ENCODE measurements at places on chromosomes 7 and 10.

DNA sequence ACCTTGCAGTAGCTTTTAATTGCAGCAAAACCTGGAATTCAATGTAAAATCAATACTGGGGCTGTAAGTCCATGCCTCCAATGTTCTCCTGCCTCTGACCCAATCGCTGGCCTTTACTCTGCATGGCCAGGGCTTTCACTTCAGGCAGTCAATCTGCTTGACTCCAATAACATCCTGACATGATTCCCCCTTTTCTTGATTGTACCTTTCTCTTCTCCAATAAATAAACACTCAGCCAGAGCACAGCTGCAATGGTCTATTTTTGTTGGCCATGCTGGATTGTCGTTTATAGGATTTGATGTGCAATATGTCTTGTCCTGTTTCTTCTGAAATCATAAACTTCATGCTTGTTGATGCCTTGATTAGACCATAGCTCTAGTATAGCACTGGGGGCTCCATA lies 97.8 kb upstream of the COL1A2 start:
- DNase-seq, result no peak

GRCh38 chr7:135761751-135762488 lies 13.3 kb upstream of the FAM180A start:
- no peak for DNase-seq

GRCh38 chr10:91073286-91073979 lies 147.0 kb upstream of the PCGF5 start:
- no peak for DNase-seq

- no peak for DNase-seq
Observed at GRCh38 chr7:144523621-144524020, 120.1 kb upstream of the NOBOX start.

DNA sequence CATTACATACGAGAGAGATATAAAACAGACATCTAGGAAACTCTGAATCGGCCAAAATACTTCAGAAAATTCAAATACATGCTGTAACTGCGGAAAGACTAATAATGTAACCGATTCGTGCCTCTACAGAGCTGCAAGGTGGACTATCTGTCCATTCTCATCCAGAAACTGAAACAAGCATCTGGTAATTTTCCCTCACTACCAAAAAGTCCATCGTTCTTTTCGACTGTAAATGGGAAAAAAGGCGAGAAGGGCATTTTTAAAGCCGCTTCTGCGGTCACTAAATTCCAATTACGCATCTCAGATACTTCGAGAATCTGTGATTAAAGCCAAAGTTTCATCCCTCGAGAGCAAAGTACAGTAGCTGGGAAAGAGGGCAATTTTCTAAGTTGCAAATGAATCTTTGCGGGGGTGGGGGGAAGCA lies 1.3 kb downstream of the OGA start:
- DNase-seq, result no peak

- no peak for DNase-seq
Observed at GRCh38 chr7:157975401-157976372, 611.9 kb downstream of the PTPRN2 start.

- no peak for DNase-seq
Observed at GRCh38 chr7:38283107-38283506, 9.7 kb upstream of the TARP start.

- no peak for DNase-seq
Observed at GRCh38 chr7:93980744-93981479, 23.2 kb downstream of the BET1 start.

GRCh38 chr10:102111276-102111675 lies 8.9 kb downstream of the LDB1 start:
- no peak for DNase-seq

DNA sequence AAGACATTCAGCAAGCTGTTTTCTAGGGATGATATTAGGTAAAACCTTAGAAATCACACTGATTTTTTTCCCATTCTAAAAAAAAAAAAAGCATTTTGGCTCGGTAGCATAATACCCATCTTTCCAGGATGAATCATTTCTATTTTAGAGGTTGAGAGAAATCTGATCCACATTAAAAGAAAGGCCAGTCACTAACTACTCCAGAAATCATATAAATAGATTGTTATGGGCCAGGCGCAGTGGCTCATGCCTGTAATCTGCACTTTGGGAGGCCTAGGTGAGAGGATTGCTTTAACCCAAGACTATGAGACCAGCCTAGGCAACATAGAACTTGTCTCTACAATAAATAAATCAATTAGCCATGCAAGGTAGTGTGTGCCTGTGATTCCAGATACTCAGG lies 164.3 kb downstream of the BAMBI start:
- DNase-seq, result no peak

DNA sequence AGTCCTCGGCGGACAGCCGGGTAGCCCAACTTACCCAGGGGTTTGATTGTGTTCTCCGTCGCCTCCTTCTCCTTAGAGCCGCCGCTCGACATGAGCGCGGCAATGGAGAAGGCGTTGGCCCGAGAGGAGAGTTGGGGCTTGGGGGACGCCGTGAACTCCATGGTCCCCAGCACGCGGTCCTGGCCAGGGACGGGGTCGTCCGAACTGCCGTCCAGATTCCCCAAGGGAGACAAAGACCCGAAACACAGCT lies 515 bp downstream of the TBX20 start:
- DNase-seq, result no peak

GRCh38 chr7:151383638-151384351 lies 26.0 kb downstream of the WDR86 start:
- DNase-seq, result no peak

- no peak for DNase-seq
Observed at GRCh38 chr7:85509476-85509875, 322.6 kb upstream of the SEMA3D start.

DNA sequence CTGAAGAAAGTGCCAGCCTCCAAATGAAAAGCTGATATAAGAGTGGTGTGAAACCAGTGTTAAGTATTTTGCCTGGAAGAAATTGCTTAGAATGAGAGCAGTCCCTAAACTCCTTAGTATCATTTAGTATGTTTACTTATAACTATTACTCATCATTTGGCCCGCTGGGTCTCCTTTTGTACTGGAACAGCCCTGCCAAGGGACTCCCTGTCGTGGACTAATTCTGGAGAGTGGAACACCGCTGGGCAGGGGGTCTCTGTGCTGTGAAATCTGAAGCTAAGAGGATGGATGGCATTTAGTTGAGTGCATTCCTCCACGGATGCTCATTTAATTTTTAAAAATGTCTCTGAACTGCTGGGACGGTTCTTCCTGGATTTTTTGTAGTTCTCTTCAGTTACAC lies 889.9 kb upstream of the C7orf33 start:
- no peak for DNase-seq

- DNase-seq, result no peak
Observed at GRCh38 chr10:59847326-59847725, 59.0 kb downstream of the CCDC6 start.

- DNase-seq, result no peak
Observed at GRCh38 chr10:20598590-20598989, 298.5 kb downstream of the NEBL start.

GRCh38 chr10:89478739-89479654 lies 56.4 kb downstream of the SLC16A12 start:
- no peak for DNase-seq

GRCh38 chr10:120891365-120891764 lies 40.2 kb downstream of the WDR11 start:
- DNase-seq, result no peak

DNA sequence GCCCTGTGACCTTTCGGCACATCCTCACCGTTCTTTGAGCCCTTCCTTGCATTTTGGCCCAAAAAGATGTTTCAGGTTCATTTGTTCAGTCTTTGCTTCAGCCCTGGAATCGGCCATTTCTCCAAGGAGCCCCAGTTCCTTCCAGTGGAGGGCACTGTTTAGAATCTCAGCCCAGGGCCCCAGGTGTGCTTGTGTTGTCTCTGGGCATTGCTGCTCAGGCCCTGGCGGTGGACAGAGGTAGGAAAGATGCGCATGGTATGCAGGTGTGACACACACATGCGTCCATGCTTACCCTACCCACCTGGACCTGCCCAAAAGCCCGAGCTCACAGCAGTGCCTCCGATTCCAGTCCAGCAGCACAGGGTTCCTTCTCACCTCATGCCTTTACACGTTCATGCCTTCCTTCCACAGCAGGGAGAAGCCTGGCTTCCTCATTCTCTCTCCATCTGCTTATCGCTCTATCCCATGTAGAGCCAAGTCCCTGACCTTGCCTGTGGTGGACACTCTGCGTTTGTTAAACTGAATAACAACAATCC lies 70.6 kb downstream of the LHPP start:
- no peak for DNase-seq

- DNase-seq, result no peak
Observed at GRCh38 chr10:4216726-4217125, 431.7 kb upstream of the KLF6 start.

DNA sequence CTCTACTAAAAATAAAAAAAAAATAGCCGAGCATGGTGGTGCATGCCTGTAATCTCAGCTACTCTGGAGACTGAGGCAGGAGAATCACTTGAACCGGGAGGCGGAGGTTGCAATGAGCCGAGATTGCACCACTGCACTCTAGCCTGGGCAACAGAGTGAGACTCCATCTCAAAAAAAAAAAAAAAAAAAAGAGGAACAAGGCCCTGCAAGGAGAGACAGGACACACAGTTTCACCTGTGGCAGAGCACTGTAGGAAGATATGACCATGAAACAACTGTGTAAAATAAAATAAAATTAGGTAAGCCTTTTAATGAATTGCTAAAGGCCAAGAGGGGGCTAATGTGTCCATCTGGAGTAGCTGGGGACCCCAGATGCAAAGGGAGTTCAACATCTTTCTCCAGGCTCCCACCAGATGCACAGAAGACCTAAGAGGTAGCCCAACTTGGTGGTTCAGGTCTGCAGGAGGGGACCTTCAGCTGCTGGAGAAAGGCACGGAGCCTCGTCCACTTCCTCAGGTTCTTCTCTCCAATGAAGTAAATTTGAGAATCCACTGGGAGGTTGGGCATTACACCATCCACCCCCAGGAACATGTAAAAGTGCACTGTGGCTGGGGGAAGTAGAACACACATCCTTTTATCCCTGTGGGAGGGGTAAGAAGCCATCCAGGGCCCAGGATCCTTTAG lies 12.7 kb downstream of the PPIF start:
- no peak for DNase-seq

GRCh38 chr7:40966693-40967092 lies 736.2 kb downstream of the INHBA start:
- no peak for DNase-seq

GRCh38 chr10:63637901-63638327 lies 116.7 kb downstream of the REEP3 start:
- no peak for DNase-seq

DNA sequence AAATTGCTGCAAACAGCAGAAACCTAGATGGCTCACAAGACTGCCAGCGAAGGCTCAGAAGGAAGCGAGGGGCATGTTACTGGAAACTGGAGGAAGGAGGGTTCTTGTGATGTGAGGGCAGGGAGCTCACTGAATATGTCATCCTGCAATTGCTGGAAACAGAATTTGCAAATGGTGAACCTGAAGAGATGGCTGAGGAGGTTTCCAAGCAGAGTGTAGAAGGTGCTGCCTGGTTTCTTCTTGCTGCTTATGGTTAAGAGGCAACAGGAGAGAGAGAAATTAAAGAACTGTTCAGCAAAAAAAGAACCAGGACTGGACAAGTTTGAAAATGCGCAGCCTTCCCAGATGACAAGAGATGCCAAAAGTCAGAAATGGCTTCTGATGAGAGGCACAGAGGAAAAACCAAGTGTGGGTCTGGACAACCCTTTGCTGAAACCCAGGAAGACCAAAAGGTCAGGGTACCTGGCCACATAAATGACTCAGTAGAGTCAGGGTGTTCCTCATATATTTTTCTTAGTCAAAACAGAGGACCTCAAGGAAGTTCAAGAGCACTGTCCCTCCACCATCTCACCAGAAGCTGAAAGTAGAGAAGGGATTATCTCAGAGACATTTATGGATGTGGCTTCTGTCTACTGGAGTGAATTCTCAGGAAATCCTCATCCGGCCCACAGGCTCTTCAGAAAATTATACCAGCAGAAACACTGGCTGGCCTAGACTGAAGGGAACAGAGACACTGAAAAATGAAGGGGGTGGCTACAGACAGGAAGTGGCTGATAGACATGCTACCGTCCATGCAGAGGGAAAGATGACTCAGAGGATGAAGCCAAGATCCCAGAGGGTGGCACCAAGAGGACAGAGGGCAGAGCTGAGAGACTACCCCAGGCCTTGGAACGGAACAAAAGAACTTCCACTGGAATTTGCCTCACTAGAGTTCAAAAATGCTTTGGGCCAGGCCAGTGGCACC lies 10.1 kb downstream of the PAPOLB start:
- DNase-seq, result no peak

DNA sequence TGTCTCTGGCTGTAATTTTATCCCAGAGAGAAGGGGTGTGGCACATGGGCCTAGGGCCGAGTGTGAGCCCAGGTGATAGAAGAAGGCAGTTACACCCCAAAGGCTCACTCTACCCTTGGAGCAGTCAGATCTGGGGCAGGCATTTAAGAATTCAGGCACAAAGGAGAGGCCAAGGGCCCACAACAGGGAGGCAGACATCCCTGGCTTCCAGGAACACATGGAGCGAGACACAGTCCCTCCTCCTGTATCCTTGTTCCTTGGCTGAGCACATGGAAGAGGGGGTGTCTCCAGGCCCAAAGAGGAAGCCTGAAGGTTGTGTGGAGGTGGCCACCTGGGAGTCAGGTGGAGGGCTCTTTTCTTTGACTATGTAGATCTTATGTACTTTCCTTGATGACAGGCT lies 286.2 kb downstream of the RPS24 start:
- DNase-seq, result no peak

DNA sequence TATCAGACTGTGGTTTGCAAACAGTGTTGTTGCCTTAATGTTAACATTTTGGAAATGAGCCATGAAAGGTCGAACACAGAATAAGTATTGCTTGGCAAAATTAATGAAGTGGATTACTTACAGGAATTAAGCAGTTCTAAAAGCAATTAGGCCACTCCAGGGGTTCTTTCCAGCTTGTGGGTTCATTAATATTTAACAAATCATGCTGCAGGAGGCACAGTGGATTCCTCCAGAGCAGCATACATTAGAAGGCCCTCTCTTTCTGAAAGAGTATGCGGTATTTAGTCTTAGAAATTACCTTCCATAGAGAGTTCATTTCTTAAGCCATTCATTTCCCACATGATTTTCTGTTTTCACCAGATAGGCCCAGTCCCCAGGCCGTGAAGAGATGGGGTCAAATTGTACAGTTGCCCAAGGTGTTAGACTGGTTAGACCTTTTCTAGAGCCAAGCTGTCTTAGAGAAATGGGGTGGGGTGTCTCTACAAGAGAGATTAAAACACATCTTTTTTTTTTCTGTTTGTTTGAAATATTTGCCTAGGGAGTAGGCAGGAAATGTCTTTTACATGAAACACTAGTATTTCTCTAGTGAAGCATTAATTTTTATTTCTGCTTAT lies 40.0 kb upstream of the AGR3 start:
- no peak for DNase-seq

- DNase-seq, result peak; percentile 20
Observed at GRCh38 chr7:151168003-151168786, 701 bp upstream of the GBX1 start.

- no peak for DNase-seq
Observed at GRCh38 chr10:5840314-5841307, 27.4 kb upstream of the GDI2 start.

GRCh38 chr10:118107040-118107439 lies 60.3 kb upstream of the RAB11FIP2 start:
- DNase-seq, result no peak

DNA sequence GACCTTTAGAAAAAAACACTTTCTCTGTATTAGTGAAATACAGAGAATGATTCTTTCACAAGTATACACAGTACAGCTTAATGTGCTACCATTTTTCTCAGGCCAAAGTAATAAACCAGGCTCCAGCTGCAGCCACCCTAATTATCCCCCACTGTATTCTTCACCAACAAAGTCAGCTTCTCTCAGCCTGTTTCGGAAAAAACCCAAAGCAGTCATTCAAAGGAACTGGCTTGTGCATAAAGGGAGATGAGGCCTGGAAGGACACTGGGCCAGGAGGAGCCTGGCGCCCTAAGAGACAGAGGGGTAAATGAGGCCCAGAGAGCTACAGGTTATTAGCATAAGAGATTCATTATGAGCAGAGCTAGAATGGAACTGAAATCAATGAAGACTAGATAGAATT lies 9.2 kb downstream of the USP54 start:
- DNase-seq, result no peak

Measured in stimulated activated CD8-positive, alpha-beta memory T cell treated with anti-CD3 and anti-CD28 coated beads, Interleukin-7, amount 100 ng/mL, for 48 hours (primary cell).